T-helper 17 cell (primary cell): ENCODE measurements at places on chromosomes 4 and X.

DNA sequence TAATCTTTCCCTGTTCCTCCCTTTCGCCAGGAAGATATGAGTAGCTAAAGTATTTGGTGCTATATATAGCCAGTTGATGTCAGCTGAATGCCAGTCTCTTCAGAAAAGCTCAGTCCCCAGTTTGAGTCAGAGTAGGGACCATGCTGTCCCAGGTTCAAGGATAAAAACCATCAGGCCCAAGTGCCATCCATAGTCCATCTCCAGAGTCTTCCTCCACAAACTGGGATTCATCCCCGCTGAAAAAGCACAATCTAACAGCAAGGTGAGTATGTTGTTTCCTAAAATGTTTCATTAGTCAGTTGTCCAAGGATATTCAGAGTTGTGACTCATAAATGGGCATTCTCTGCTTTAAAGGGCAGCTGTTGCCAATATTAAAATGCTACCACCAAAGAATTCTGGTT, at the start of gene MYOZ2:
Gene MYOZ2 (plus strand): TSS at position 112 of the 401 bp plus-strand sequence. CDS start 694 bp downstream, outside the sequence.
- no peak for DNase-seq

- DNase-seq: no peak
Observed at GRCh38 chr4:158079661-158080060, 93.2 kb downstream of the GASK1B start.

- DNase-seq: no peak
Observed at GRCh38 chr4:5365071-5366008, 314.1 kb downstream of the STK32B start.

GRCh38 chr4:152206185-152206584, 329.7 kb downstream of the FBXW7 start:
- DNase-seq: no peak

GRCh38 chrX:134258202-134258601, 21.2 kb downstream of the CCDC160 start:
- DNase-seq: no peak

GRCh38 chr4:88533088-88533790, 9.7 kb upstream of the PYURF start:
- no peak for DNase-seq

- no peak for DNase-seq
Observed at GRCh38 chr4:107888237-107888636, 43.1 kb upstream of the CYP2U1 start.

DNA sequence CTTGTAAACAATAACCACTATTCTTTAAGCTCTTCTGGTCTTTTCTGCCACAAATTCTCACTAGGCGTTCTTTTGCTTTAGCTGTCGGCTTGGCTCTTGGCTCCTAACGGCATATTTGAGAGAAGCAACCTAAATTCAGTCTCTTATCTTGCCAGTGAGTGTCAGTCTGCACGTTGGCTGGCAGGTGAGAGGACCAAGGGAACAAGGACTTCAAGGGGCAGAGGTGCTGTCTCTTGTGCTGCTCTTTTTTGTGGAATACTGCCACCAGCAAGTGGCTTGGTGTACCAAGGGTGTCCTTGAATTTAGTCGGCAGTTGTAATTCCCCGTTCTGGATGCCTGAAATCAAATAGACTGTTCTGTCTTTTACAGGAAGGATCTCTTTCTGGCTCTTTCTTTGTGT, 77.8 kb upstream of the SLC4A4 start:
- DNase-seq: no peak

DNA sequence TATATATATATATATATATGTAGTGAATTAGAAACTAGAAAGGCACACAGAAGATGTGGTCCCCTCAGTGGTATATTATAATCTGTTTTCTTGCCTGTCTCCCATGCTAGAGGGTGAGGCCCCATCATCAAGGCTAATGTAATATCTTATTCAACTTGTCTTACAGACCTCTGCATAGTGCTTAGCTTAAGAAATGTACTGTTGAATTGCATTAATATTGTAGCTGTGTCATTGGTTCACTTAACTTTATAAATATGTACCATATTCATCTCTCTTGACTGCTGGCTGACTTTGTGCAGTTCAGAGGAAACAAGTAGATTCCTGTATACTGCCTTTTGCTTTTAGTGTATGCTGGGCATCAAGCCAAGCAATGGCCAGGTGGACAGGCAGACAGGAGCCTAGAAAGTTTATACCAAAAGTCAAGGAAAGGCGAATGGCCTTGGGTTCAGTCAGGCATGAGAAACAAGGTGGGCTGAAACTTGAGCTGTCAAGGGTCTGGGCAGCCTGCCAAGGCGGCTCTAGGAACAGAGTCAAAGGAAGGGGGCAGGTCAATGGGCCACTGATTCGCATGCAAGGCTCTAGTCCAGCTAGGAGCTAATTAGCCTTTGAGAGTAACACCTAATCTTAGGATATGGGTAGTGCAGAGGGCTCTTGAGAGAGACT, 78.8 kb upstream of the LEF1 start:
- DNase-seq: no peak

- DNase-seq: no peak
Observed at GRCh38 chrX:281166-281999, at the start of gene PLCXD1. TSS of gene PLCXD1 (plus strand) at chrX:281381. CDS start at chrX:284188, 2,807 bp downstream.

DNA sequence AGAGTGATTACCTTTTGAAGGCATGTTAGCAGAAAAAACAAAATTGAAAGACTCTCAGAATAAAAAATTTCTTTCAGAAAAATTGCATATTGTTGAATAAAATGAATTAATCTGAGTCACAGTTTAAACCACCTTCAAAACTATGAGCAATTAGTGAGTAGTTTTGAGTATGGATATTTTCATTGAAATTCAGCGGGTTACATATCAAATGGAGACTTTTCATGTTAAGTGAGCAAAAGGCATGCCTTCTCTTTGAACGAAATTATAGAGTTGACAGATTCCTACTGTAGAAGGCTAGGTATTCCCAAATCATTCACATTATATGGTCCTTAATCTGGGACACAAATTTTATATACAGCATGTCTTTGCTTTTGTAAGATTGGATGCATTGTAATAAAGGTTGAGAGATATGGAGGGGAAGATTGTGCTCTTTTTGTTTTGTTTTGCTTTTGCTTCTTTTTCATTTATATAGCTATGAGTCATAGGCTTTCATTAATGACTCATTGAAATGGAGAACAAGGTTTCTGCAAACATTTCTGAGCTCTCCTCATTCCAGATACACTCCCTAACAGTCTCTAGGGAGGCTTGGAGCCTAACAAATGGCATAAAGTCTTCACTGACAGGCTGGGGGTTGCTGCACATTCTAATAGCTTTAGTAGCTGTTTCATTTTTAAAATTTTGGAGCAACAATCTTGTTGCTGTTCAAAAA, 21.6 kb downstream of the PCDH18 start:
- no peak for DNase-seq

- DNase-seq: no peak
Observed at GRCh38 chrX:41352329-41352838, 18.4 kb downstream of the DDX3X start.

GRCh38 chrX:72536542-72536941, 36.1 kb downstream of the HDAC8 start:
- no peak for DNase-seq

DNA sequence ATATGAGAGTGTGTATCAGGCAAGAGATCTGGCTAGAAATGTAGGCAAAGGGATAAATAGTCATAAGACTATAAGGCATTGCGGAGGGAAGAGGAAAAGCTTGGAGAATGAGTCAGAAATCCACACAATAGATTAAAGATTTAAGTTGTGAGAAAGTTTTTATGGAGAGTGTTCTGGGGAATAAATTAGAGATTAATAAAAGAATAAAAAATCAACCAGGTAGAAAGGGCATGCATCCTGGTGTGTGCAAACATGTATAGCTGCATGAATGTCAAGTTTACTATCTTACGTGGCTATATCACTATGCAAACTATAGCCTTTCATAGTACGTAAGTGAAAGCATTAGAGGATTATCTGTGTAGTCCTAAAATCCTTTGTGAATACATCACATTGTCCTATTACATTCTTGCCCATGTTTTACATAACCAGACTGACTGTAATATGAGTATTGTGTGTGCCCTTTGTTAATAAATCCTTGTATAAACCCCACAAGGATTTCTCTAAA, 36.9 kb downstream of the SNCA start:
- no peak for DNase-seq

DNA sequence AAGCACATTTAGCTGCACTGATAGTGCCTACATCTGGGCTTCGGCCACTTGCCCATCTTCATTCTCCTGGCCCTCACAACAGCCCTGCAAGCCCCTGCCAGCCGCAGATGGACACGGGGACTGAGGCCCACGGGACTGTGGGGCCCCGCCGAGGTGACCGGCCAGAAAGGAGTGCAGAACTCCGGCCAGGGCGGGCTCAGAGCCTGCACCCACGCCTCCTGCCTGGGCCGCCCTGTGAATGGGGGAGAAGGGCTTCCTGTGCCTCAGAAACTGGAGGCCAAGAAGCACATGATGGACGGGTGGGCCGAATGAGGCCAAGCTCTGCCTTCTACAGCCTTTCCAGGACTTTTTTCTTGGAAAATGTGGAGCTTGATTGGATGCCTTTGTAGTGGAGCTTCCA, 35.7 kb upstream of the HGFAC start:
- no peak for DNase-seq

GRCh38 chr4:37740546-37740945, 54.4 kb upstream of the RELL1 start:
- DNase-seq: no peak

DNA sequence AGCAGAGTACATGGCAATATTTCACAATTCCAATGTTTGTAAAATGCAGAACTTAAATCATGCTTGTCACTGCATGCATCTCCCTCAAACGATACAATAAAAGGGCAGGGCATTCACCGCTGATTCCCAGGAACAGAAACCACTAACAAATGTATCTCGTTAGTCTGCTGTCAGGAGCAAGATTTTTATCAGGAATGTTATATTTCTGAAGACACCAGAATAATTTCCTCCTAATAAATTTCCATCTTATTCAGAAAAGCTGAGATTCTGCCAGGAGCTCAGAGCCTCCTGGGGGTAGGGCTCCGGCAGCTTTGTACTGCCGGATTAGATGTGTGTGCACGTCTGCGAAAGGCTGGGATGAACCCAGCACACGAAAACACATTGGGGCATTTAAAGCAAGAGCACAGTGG, 54.0 kb upstream of the LDB2 start:
- no peak for DNase-seq

GRCh38 chr4:170853422-170854021, 763.8 kb upstream of the AADAT start:
- no peak for DNase-seq

DNA sequence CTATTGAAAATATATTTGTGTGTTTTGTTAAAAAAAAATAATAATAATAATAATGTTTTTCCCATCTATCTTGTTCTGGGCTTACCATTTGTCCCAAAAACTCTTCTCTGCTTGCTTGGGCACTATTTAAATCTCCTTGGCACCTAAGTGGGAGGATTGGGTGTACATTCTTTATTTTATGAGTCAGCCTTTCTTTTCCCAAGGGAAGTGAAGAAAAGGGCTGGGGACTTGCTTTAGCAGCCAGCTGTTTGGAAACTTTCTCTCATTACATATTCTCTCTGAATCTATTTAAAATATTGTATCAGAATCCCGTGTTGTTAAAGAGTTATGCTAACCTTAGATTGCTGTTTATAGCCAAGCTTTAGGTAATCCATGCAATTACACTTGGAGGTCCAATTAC, 2332.4 kb downstream of the ARAP2 start:
- DNase-seq: no peak

DNA sequence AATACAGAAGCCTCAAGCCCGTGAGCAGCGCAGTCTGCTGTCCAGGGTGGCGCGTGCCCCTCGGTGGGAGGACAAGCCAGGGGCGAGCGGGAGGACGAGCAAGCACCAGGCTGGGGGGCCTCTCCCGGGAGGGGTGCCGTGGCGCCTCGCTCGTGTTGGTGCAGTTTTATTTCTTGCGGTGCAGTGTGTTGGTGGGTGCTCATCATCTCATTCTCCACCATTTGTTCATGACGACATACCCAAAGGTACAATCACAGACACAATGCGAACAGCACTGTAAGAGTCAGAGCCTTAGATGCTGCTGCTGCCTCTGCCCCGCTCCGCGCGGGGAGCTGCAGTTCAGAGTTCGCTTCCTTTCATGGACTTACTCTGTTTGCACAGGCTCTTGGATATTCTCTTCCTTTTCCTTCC, 30.3 kb downstream of the RGS12 start:
- DNase-seq: no peak

GRCh38 chr4:85369703-85370380, 105.1 kb upstream of the ARHGAP24 start:
- DNase-seq: no peak

- no peak for DNase-seq
Observed at GRCh38 chr4:43148481-43148880, 256.0 kb downstream of the GRXCR1 start.

GRCh38 chr4:144739511-144740033, 93.6 kb downstream of the HHIP start:
- DNase-seq: no peak

GRCh38 chr4:71187404-71188155, 151.2 kb upstream of the SLC4A4 start:
- DNase-seq: no peak

DNA sequence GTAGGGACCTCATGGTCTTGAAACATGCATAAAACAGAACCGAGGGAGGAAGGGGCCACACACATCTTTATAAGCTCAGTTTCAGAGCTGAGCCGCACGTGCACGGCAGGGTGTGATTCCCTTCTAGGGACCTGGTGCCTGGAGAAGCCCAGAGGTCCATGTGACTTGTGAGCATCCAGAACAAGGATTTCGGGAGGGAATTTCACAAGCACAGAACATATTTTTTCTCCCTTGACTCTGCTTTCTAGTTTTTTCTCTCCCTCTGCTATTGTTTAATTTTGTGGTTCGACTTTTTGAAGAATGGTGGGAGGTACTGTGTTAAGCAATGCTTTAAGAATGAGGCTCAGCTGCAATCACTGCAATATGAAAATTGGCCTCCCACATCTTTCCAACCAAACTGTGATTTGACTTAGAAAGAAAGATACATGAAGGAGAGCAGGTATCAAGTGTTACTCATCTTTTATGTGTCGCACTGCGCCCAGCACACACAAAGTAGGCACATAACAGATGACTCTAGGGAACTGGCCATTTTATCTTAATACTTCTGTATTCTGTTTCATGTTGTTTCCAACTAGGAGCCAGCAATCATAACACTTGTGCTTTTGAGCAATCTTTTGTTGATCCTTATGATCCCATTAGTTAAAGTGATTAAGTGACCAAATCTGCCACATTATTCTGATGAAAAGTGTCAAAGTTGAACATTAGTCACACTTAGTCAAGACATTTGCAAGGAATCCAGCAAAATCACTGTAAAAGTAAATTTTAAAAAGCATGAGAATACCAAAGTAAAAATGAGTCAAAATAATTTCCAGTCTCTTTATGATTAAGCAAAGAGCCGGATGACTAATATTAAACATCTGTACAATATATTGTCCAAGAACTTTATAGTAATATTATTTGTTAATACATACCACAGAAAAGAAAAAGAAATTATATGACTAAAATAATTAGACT, 86.4 kb downstream of the SHISA3 start:
- no peak for DNase-seq
